Upper lobe of right lung (tissue), 1 donor: ENCODE measurements at places on chromosomes 11 and 22.

- peak; percentile 87 for DNase-seq
These were observed at the start of gene BMAL1 for GRCh38 chr11:13277768-13278608. BMAL1 (plus strand) TSS chr11:13277790; CDS start chr11:13354309, 76,519 bp downstream.

DNA sequence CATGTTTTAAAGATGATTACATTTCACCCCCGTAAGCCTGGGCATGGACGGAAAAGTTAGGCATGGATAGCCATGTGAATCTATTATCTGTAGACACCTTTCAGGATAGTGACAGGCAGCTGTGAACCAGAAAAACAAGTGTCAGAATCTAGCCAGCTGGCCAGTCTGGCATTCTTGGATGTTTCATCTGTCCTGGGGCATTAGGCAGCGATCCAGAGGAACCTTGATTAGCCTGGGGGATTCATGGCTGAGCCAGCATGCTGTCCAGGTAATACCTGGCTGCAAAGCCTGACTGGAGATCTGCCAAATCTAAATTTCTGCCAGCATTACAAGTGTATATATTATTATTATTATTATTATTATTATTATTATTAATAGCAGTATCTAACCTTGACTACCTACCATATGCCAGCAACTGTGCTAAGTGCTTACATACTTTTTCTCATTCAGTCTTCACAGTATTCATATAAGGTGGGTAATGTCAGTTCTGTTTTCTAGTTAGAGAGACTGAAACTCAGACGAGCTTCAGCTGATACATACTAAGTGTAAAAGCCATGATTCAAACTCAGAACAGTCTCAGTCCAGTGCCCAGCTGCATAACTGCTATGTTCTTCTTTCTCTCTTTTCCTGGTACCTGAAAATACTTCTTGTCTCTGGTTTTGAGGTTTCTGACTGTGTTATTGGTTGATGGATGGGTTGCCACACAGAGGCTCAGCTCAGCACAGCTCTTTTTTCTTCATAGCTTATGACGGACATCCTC, 12.8 kb downstream of the BMAL1 start:
- DNase-seq, result no peak

- DNase-seq, result peak; percentile 96
These were observed at the start of gene CUL5 for GRCh38 chr11:108008656-108009496. CUL5 (plus strand) TSS chr11:108008898; CDS start chr11:108009349, 451 bp downstream.

DNA sequence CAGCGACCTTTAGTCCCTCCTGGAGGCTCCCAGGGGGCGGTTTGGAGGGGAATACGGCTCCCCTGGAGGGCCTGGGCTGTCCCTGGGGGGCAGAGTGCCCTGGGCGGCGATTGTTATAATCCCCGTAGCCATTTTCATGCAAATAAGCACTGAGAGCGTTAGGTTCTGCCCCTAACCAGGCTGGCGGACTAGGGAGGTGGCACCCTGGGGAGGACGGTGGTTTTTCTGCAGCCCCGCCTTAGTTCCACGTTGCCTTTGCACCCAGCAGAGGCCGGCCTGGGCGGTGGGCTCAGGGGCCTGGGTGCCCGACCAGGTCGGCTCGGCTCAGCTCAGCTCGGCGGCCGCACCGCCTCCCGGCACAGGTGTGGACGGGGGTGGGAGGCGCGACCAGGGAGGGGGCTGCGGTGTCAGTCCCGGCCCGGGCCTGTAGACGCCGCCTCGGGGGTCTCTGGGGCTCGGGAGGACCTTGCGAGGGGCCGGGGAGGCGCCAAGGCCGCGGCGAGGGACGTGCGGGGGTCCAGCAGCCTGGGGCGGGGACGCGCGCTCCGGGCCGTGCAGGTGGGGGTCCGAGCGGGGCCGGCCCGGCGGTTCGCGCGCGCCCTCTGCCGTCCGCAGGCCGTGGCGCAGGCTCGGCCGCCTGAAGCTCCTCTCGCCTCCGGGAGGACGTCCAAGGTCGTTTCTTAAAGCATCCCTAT, 2.3 kb upstream of the DUSP8 start:
- DNase-seq, result peak; percentile 77
